Fibroblast of upper back skin (primary cell): ENCODE measurements at places on chromosomes 4 and X.

DNA sequence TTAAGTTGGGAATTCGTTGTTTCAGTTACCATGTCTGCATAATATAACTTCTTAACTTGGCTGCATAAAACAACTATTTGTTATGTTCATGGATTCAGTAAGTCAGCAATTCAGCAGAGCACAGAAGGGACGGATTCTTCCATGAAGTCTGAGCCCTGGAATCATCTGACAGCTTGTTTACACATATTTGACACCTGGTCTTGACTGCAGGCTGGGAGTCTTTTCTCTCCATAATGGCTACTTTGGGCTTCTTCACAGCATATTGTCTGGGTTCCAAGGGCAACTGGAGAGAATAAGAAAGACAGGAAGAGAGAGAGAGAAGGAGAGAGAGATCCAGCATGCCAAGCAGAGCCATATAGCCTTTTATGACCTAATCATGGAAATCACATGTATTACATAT is 23.1 kb downstream of the CENPC start:
- DNase-seq, result no peak

DNA sequence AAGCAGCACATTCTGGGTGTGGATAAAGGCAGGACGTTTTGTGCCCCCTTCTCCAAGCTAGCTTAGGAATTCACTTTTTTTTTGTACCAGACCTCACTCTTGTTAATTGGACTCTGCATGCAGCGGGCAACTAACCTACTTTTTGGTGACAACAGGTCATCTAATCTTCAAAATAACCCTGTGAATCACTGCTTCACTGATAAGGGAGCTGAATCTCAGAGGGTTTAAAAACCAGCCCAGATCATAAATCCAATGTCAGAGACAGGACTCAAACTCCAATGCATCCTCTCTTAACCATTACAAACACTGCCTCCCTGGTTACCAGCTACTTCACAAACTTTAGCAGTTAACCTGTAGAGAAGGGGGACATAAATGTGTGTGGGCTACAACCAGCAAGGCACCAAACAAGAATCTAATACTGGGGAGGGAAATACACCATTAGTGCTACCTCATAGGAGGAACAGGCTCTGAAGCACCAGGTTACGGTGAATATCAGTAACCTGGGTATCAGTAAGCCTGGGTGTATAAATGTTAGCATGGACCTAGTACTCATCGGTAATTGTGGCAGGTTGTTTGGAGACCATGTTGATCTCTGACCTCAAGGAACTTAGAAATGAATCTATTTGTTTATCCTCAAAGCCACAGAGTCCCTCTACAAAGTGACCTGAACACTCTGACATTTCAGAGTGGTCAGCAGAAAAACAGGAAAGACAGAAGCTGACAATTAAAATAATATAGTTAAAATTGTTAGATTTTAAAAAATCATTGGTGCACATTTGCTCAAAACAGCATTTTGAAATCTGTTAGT is 2.6 kb downstream of the TIFA start:
- no peak for DNase-seq

GRCh38 chr4:167233685-167234315 is 494 bp downstream of the SPOCK3 start:
- DNase-seq, result no peak

GRCh38 chrX:95640226-95640625 is 1044.4 kb upstream of the DIAPH2 start:
- DNase-seq, result no peak

DNA sequence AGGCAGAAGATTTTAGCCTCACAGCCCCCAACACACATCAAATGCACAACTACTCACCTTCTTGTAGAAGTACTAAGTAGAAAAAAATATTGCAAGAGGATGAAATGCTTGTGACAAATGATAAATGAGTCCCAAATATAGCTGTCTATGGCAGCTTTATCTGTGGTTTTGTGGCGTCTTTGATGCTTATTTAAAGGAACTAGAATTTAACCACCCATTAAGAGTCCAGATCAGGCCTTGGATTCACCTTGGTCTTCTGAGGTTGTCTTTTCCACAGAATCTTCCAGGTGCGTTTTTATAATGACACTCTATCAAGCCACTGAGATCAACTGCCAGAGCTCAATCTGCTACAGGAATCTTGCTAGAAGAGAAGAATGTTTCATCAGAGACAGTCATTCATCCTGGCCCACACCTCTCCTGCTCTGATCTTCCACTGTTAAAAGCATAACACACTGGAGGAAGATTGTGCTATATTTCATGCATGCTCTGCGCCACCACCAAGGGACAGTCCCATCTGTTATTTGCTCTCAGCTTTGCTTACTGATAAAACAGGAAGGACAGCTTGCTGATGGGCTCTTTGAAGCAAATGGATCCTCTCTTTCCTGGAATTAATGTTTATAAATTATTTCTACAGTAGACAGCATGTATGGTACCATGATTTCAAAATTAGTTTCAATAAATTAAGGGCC is 144.1 kb downstream of the SLC7A11 start:
- DNase-seq, result no peak

DNA sequence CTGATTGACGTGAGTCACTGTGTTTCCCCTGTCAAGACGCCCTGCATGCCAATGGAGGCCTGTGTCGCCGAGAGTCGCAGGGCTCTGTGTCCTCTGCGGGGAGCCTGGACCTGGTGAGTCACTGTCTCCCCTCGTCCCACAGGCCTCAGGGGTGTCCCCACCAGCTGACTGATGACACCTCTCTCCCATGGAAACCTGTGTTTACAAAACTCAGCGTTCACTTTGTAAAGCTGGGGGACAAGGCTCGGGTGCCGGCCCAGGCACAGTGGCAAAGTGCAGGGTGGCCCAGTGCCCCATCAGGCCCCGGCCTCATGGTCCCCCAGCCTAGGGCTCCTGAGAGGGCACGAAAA is 21.2 kb upstream of the HGFAC start:
- DNase-seq, result no peak

DNA sequence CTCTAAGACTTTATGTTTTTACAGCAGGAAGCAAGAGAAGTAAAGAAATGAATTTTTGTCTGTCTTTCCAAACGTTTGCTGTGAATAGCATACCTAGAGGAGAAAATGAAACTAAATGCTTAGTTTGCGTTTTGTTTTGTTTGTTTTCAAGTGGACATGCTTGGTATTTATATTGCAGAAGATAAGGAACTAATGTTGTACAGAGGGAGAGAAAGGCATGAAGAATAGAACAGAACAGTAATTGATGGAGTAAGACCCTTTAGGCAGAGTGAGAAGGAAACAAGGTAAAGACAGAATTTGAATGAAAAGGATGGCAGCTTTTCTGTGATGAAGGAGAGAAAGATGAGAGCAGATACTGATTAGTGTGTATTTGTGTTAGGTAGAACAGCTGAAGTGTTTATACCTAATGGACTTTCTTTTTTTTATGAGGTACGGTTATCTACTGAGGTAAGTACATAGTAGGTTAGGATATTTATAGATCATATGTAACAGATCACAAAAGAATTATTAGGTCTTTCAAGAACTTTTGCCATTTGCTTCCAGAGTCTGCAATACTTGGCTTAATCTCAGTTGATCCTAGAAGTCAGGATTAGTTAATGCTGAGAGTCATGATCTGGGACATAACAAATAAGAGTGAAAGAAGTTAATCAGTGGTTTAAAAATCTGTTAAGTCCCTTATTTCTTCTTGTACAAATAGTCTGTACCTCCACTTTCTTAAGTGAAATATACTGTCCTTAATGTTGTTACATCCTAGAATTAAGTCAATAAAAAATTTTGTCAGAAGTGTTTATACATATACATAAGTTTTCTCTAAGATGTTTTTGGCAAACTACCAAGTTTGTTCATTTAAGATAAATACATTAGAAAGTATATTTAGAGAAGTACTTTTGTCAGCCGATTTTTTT is 36.8 kb downstream of the FABP2 start:
- no peak for DNase-seq

DNA sequence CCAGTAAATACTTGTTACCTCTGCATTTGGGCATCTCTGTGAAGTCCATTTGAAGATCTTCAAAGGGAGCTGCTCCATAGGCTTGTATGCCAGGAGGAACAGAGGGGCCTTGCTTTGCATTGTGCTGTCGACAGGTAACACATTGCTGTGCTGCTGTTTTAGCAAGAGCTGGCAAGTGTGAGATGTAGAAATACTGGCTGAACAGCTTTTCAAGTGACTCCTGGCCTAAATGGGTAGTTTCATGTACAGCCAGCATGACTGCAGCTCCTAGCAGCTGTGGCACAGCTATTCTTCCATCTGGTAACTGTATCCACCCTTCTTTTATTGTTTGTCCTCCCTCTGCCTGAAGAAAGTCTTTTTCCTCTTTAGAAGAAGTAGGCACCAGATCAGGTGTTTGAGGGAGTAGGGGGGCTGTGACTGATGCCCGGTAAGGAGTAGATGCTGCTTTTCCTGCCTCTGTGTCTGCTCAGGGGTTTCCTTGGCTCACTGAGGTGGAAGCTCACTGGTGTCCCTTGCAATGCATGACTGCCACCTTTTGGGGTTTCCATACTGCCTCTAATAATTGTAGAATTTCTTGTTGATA is 965.3 kb downstream of the CCSER1 start:
- DNase-seq, result no peak

DNA sequence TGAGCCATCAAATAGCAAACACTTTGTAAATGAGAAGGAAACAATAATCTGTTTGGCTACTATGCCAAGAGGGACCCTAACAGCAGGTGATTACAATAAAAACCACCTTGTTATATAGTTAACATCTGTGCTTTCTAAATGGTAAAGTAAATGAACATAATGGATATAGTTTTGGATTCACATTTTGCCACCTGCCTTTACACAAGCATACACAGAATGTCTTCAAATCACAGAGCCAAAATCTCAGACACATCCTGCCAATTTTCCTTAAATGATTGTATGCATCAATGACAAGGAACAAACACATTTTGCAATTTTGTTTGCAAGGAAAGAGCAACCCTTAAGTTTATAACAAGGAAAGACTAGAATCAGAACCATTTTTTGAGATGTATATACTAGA is 334.2 kb downstream of the FSTL5 start:
- DNase-seq, result no peak

GRCh38 chrX:93673056-93673868 is at the start of gene NAP1L3:
Gene NAP1L3, minus strand, starts transcription at chrX:93673578. Its CDS starts 274 bp downstream, at chrX:93673304.
- peak; percentile 83 for DNase-seq

DNA sequence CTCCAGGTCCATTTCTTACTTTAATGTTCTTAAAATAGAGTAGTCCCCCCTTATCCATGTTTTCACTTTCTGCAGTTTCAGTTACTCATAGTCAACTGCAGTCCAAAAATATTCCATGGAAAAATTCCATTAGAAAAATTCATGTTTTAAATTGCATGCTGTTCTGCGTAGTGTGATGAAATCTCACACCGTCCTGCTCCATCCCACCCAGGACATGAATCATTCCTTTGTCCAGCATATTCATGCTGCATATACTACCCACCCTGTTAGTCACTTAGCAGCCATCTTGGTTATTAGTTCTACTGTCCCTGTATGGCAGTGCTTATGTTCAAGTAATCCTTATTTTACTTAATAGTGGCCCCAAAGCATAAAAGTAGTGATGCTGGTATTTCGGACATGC is 5.4 kb upstream of the PDLIM5 start:
- peak; percentile 95 for DNase-seq

- DNase-seq, result no peak
Measured at GRCh38 chrX:97787849-97788248, 904.1 kb downstream of the RPA4 start.

- DNase-seq, result no peak
Measured at GRCh38 chrX:43551590-43551989, 104.5 kb upstream of the MAOA start.

DNA sequence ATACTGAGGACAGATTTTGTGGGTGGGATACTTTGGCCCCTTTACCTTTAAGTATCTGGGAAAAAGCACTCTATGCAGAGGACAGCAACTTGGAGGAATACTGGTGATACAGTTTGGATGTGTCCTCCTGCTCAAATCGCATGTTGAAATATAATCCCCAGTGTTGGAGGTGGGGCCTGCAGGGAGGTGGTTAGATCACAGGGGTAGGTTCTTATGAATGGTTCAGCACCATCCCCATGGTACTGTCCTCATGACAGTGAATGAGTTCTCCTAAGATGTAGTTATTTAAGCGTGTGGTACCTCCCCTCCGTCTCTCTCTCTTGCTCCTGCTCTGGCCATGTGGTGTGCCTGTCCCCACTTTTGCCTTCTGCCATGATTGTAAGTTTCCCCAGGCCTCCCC is 24.6 kb downstream of the GPAT3 start:
- DNase-seq, result no peak

GRCh38 chr4:184804621-184805020 is 21.1 kb downstream of the ACSL1 start:
- no peak for DNase-seq

DNA sequence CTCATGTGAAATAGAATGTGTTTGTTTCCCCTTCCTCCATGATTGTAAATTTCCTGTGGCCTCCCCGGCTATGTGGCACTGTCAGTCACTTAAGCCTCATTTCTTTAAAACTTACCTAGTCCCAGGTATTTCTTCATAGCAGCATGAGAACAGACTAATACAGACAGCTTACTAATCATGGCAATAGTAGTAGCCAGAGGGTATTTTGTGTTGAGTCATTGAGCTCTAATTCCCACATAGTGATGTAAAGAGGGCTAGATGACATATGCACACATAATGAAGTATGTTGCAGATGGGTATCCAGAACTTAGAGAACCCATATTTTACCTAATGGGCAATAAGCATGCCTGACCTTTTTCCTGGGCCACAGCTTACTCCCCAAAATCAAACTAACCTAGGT is 1197.2 kb downstream of the PCDH7 start:
- peak; percentile 17 for DNase-seq

DNA sequence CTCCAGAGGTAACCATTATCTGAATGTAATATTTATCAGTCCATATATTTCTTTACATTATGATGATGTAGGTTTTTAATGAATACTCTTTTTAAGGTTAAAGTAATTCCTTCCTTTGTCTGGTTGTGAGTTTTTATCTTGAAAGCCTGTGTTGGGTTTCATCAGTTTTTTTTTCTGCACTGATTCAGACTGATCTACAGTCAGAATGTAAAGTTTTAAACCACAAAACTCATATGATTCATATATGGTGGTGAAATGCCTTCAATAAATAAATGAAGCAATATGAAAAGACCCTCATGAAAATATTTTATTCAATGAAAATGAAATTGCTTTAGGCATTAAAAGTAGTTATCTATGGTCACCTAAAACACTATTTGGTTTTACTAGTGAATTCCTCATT is 47.1 kb downstream of the SORBS2 start:
- DNase-seq, result peak; percentile 64

DNA sequence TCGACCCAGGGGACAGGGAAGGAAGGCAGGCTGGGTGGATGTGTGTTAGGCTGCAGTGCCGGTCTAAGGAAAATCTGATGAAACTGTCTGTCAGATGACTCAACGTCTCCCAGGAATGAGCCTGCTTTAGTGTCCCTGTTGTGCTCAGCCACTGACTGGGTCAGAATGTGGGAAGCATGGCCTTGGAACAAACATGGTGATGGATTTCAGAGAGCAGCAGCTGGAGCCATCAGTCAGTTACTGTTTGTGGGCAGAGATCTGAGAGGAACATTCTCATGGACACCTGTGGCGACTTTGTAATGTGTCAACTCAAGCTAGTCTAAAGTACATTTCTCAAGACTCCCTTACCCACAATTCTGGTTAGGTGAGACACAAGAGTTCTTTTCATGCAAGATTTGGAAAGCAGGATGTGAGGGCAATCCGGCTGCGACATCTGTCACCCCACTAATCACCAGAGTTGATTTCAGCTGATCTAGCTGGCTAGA is 63.2 kb downstream of the ANAPC10 start:
- peak; percentile 90 for DNase-seq

GRCh38 chr4:157040405-157040804 is 35.5 kb upstream of the GLRB start:
- DNase-seq, result no peak

GRCh38 chrX:13085526-13085925 is 41.1 kb upstream of the FAM9C start:
- DNase-seq, result no peak

GRCh38 chr4:39466747-39467146 is 7.9 kb downstream of the LIAS start:
- DNase-seq, result no peak
